CD4-positive, alpha-beta T cell treated with Interleukin-21 for 1 hour (primary cell): ENCODE measurements at places on chromosomes 16 and 17.

- no peak for DNase-seq
Observed at GRCh38 chr17:30796016-30796415, 28.5 kb downstream of the CRLF3 start.

DNA sequence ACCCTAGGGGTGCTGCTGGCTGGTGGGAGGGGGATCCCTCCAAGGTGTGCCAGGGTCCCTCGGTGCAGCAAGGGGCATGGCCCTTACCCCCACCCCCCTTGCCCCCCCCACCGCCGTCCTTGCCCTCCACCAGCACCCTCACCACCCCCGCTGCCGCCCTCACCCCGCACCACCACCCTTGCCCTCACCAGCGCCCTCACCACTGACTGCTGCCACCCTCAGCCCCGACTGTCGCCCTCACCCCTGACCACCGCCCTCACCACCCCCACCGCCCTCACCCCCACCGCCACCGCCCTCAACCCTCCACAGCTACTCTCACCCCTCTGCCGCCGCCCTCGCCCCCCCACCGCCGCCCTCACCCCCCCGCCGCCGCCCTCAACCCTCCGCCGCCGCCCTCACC lies 23.1 kb upstream of the ACSF3 start:
- DNase-seq = no peak

DNA sequence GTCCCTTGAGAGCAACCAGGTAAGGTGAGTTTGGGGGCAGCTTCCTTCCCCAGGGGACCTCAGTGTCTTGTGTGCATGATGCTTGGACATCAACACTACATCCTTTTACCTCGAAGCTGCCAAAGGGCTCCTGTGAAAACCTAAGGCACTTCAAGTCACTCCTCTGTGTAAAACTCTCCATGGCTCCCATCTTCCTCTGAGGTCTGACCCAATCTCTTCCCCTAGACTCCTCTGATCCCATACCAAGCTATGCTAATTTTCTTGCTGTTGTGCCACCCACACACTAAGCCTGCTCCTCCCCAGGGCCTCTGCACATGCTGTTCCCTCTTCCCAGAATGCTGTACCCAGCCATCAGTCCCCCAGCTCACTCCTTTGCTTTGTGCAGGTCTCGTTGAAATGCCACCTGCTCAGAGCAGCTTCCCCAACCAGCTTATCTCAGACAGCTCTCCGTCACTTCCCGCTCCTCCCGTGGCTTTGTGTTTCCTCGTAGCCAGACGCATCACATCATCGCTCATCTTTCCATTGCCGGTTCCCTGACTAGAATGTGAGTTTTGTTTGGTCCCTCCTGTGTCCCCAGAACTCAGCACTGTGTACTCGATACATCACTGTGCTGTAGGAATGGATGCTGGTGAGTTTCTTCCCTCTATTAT lies 78.4 kb downstream of the CNGB1 start:
- no peak for DNase-seq

- DNase-seq = no peak
Observed at GRCh38 chr17:77819497-77819896, 139.0 kb upstream of the TNRC6C start.

DNA sequence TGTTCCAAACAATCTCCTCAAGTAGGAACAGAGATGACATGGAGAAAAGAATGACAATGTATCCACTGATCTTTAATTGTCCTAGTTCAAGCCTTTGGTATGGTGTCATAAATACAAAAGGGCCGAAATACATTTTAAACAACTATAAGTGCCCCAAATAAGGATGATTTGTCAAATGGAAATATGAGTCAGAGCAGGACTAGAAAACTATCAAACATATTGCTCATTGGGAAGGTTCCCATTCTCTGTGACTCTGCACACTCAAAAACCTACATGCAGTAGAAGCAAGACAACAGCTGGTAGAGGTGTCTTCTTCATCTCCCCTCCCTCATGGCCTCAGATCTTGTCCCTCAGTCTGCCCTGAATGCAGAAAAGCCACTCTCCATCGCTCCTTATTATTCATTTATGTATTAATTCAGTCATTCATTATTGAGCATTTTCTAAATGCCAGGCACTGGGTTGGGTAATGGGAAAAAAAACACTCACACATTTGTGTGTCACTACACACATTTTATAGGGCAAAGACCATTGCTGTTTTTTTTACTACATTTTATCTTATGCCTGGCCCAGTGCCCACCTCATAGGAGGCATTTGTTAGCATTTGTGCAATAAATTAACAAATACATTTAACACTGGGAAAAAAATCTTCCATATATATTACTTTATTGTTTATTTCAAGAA lies 10.1 kb downstream of the CA10 start:
- DNase-seq = no peak

- peak; percentile 59 for DNase-seq
Observed at GRCh38 chr16:68236137-68236825, 354 bp upstream of the ESRP2 start.

- no peak for DNase-seq
Observed at GRCh38 chr17:62351176-62351575, 29.2 kb upstream of the EFCAB3 start.

DNA sequence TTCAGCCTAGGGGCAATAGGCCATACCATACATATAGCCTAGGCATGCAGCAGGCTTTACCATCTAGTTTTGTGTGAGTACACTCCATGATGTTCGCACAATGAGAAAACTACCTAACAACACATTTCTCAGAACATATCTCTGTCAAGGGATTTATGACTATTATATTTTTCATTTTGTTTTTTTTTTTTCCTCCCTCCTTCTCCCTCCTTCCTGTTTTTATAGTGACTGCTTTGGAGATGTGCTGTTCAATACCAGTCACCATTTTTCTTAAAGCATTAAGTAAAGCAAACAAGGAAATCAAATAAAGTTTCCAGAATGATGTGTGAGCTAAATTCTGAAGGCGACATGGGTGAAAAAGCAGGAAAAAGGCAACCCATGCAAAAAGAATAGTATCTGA lies 194.6 kb downstream of the STX8 start:
- DNase-seq = no peak

GRCh38 chr17:81315129-81315884 lies 20.2 kb upstream of the SLC38A10 start:
- DNase-seq = no peak

DNA sequence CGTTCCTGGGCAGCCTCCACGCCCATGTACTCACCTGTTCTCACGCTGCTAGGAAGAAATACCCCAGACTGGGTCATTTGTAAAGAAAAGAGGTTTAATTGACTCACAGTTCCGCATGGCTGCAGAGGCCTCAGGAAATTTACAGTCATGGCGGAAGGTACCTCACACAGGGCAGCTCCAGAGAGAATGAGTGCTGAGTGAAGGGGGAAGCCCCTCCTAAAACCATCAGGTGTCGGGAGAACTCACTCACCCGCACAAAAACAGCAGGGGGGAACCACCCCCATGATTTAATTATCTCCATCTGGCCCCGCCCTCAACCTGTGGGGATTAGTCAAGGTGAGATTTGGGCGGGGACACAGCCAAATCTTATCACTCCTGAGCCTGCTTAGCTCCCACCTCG lies 18.2 kb downstream of the RAB40C start:
- no peak for DNase-seq

DNA sequence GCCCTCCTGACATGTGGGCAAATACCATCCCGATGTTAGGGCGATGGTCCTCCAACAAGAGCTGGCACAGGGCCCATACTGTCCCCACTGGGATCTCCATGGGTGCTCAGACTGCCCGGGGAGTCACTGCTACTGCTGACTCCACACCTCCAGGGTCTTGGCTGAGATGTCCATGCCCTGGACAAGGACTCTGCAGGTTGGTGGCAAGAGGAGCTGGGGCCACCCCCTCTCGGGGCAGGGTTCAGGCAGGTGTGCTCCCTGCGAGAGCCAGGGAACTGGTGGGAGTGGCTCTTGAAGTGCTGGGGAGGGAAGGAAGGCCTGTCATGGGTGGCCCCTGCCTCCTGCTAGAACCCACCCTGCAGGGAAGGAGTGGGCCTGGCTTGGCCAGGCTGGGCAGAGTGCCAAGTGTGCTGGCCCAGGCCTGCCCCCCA lies 6.4 kb downstream of the CASKIN2 start:
- no peak for DNase-seq

GRCh38 chr16:53147500-53148065 lies 92.8 kb downstream of the CHD9 start:
- no peak for DNase-seq

DNA sequence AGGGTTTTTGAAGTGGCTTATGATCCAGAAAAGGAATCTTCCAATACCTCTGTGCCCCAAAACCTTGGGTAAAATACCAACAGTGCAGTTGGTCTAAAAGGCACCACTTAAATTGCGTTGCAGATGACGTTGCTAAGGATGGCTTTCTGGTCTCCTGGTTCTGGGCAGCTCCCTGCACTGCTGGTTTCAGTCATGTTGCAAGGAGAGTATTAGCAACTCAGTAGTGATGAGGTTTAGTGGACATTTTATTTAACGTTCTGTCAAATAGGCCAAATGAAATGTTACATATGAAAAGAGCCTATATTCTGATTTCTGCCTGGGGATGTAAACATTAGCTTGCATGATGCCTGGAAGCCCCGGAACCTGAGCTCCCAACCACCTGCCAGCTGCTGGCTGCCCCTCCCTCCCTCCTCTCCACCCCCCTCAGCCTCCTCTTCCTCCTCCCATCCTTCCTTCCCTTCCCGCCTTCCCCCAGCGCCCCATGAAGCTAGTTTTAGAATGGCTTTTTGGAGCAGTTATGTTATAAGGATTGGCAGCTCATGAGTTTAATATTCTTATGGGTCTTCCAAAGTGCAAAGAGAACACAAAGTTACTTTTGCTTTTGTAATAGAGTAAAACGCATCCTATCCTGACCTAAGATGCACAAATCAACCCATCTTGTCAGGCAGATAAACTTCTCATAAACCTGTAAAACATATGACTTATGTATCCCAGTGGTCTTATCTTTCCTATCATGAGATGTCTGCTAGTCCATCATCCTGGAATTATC lies 20.7 kb downstream of the CD7 start:
- DNase-seq = no peak

DNA sequence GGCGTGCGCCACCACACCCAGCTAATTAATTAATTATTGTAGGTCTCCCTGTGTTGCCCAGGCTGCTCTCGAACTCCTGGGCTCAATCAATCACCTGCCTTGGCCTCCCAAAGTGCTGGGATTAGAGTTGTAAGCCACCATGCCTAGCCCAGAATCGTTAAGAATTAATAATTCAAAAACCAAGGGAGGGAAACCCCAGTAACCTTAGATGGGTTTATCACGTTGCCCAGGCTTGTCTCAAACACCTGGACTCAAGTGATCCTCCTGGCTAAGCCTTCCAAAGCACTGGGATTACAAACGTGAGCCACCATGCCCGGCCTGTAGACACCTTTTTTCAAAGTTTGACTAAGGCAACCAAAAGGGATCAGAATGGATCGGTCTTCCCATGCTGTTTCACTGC lies 21.6 kb downstream of the CD300LF start:
- DNase-seq = no peak

- DNase-seq = no peak
Observed at GRCh38 chr17:30519707-30520106, 42.5 kb downstream of the GOSR1 start.

DNA sequence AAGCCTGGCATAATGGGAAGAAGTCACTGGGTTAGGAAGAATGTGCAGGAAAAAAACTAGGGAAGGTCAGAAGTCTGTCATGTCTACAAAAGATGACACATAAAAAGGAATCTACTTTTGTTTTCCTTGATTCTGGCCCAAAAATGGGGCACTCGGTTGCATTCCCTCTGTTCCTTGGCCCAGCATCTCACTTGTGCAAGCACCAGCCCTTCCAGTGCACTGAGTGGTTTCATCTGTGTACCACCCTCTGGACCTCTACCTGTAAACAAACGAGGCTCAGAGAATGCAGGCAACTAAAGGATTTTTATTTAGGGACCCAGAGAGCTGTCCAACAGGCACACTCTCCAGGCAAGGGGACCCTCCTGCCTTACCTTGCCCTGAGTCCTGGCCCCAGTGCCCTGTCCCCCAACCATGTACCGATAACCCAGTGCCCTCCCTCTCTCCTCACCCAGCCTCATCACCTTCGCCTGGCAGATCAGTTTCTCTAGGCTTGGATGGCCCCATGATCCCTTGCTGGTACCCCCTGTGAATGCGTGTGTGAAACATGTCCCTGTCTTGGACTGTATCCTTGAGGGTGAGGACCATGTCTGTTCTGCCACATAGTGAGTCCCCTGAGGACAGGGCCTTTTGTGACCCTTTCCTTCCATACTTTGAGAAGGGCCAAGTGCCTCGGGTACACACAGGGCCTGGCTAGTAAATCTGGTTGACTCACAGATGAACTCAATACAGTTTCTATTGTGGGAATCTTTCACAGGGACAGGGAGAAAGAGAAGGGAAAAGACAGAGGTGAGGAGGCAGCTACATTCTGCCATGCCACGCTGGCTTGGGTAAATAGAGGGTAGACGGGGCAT lies 13.3 kb downstream of the NXPH3 start:
- DNase-seq = no peak

DNA sequence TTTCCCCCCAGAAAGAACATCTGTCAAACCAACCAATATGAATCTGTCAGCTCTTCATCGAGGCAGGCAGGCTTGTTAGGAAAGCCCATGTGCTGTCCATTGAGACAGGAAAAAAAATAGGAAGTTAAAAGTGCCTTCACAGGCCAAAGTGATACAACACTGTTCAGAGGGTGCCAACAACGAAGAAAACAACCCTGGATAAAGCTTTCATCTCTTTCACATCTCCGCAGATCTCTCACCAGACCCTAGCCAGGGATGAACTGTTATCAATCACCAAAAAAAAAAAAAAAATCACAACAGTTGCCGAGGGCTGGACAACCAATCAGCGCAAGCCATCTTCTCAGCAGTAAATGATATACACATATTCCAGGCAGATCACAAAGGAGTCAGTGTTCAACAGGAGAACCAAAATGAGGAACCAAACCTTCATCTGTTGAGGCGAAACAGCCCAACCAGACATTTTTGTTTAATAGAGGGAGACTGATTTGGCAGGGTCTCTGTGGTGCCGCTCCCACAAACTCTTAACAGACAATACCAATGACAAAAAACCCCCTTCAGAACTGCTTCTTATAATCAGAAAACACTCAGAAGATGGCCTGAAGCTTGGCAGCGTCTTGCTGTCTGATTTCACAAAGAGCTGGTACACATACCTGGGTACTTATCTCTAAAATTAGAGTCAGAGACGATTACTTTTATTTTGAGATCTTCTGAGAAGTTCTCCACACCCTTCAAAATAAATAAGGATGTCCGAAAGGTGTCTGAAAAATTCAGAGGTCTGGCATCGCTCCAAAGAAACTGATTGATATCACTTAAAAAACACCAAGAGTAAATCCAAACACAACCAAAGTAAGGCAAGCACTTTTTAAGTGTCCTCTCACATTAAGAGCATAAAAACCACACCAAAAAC lies 1.8 kb downstream of the MAP3K14 start:
- peak; percentile 49 for DNase-seq

GRCh38 chr16:48054881-48055601 lies 100.8 kb downstream of the ABCC12 start:
- DNase-seq = peak; percentile 29
